ENCODE measurements at places on chromosomes 16 and 17. TPM values are rescaled to one million over a fixed set of nuclear protein-coding genes. Genes with fewer than 3 reads are reported as not detected.

The HBA2 gene
- total RNA-seq = not detected

The RHBDF1 gene
- total RNA-seq = 44.0 TPM

The SHCBP1 gene
- total RNA-seq = 2.7 TPM

The NUPR1 gene
- total RNA-seq = 25.2 TPM

The CACNA1G gene
- 2.9 TPM for total RNA-seq

All from hair follicle dermal papilla cell (primary cell).